ENCODE measurements at places on chromosomes 1 and 21.
A peak's percentile ranks its signal among the peaks of the same experiment; 100 is the strongest.

DNA sequence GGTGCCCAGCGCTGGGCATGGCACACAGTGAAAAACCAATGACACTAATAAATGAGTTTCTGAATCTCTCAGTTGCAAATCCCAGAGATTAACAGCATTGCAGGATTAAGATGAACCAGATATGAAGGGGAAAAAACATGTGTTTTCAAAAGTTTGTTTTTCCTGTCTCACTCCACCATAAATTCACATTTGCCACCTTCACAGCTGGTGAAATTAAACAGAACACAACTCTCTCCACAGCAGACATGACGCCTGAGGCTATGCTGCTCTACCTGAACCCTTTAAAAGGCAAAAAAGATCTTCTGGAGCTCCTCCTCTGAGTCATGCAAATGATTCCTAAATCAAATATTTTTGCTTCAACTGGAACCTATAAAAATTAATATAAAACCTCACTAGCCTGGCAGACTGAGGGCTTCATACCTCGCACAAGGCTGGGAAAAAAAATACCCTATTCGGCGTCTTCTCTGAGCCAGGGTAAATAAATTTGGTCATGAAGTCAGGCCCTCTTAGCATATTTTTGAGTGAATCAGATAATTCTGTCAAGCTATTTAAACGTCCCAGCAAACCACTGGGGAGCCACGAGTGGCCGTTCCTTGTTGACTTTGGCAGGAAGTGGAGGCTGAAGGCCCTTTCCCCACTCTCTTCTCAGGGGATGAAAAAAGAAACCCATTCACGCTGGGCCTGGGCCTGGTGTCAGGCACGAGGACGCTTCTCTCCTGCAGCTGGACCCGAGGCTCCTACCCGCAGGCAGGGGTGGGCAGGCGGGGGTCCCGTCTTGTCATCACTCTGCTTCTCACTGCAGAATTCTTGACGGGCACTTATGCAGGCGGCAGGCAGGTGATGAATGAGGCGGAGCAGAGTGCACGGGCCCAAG is 53.0 kb downstream of the DMRTB1 start:
- no peak overlapping the region for H3K27ac ChIP-seq
- DNase-seq = no peak
- no peaks in the 10 kb centered on the region for H3K36me3 ChIP-seq
- H3K27me3 ChIP-seq = no peaks in the 10 kb centered on the region
- H3K4me3 ChIP-seq = no peak overlapping the region

DNA sequence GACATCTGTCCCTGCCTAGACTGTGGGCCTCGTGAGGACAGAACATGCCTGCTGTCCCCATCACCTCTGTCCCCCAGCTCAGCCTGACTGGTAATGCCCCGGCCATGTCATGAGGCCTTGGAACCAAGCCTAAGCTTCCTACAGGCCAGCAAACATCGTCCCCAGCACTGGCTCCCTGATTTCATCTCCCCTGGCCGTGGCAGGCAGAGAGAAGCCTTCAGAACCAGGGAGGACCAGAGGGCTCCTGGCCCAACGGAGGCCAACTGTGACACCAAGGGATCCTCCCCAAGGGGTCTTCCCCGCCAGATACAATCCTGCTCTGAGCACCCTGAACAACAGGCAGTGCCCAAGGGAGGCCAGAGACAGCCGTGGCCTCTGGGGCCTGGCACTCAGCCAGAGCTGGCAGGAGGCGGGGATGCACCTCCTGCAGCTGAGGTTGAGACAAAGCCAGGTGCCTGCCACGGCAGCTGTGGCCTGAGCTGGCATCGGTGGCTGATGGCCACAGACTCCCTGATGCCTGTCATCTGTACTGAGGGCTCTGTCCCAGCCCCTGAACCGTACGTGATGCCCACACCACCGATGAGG is 9.9 kb upstream of the NPHP4 start:
- no peak overlapping the region for H3K27ac ChIP-seq
- H3K4me1 ChIP-seq = peaks cover 5% of the 10 kb centered on the region
- no peaks in the 10 kb centered on the region for H3K36me3 ChIP-seq
- H3K4me3 ChIP-seq = no peak overlapping the region

GRCh38 chr1:116908820-116909511 is 750 bp upstream of the PTGFRN start:
- no peak overlapping the region for H3K4me3 ChIP-seq
- H3K27ac ChIP-seq = no peak overlapping the region
- H3K4me1 ChIP-seq = no peaks in the 10 kb centered on the region
- no peak for DNase-seq
- no peaks in the 10 kb centered on the region for H3K36me3 ChIP-seq

DNA sequence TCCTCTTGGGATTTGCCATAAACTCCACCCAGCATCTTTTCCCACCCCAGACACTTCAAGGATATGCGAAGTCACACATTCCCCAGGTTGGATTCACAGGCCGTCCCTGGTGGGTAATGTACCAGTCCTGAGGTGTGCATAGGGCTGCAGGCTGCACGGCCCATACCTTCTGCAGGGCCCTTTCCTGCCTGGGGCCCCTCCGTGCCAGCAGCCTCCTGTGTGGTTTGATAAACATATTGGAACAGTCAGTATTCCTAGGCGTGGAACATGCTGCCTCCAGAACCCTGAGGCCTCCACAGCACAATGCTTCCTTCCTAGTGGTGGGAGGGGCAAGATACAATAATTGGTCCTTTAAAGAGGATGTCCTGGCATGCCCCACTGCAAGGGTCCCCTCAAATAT is 26.6 kb downstream of the IL10RB start:
- no peaks in the 10 kb centered on the region for H3K36me3 ChIP-seq
- no peaks in the 10 kb centered on the region for H3K27me3 ChIP-seq
- no peak overlapping the region for H3K4me3 ChIP-seq
- no peak overlapping the region for H3K27ac ChIP-seq

DNA sequence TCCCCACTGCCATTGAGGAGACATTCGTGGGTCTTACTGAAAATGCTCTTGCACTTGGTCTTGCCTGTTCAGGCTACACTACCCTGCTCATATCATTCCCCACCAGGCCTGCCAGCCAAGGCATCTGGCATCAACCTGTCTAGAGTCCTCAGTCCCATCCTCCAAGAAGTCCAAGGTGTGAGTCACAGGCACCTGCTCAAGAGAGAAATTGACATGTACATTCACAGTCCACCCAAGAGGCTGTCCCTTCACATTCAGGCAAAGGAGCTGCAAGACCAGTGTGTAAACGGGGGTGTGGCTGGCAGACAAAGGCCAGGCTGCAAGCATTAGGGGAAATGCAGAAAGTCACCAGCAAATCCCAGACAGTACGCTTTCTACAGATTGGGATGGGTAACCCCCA is 13.1 kb upstream of the PLA2G2C start:
- no peak for DNase-seq
- H3K27me3 ChIP-seq = peaks cover 13% of the 10 kb centered on the region
- H3K4me3 ChIP-seq = no peak overlapping the region
- no peak overlapping the region for H3K27ac ChIP-seq
- no peaks in the 10 kb centered on the region for H3K4me1 ChIP-seq

GRCh38 chr21:33760641-33761440 is 118.5 kb downstream of the ITSN1 start:
- no peaks in the 10 kb centered on the region for H3K36me3 ChIP-seq
- no peak overlapping the region for H3K4me3 ChIP-seq
- no peaks in the 10 kb centered on the region for H3K27me3 ChIP-seq
- DNase-seq = no peak
- no peak overlapping the region for H3K27ac ChIP-seq

- DNase-seq = no peak
- H3K36me3 ChIP-seq = no peaks in the 10 kb centered on the region
Measured at GRCh38 chr1:33460947-33461629, 11.4 kb upstream of the ZSCAN20 start.

DNA sequence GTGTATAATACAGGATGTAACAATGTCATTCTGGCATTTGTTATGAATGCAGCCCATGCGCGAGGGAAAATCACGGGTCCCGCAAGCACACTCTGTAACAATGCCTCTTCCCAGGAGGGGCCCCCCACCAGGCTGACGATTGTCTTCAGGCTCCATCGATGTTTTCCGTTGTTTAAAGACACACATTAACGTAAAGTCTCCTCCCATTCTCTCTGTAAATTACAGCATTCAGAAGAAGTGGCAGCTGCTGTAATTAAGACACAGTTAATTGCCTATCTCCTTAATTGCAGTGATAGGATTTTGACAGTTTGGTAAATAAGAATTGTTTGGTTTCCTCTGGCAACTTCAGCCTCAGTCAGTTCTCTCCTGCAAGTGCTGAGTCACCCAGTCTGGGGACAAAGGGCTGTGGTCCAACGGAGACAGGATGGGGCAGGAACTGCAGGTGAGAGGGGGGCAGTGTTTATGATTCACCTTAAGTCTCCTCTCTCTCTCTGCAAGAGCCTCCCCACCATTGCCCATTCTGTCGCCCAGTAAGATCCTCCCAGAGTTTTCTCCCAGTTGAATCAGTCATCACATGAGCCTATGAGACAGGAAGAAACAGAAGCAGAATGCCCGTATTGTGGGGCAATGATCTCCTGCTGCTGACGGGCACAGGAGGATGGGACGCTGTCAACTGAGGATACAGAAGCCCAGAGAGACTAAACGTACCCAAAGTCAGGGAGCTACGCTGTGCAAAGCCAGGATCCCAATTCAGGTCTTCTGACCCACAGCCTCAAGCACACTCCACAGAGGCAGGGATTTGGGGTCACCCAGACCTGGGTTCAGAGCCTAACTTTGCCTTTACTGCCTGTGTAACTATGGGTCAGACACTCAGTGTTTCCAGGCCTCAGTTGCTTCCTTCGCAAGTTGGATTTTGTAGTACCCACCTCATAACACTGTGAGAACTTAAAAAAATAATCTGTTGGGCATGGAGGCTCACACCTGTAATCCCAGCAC is 110.0 kb downstream of the ADSS2 start:
- no peak for DNase-seq
- H3K4me1 ChIP-seq = 0 out of 2 replicates have a peak, but pooled peaks cover 3% of the 10 kb centered on the region
- H3K27ac ChIP-seq = no peak overlapping the region
- H3K27me3 ChIP-seq = no peaks in the 10 kb centered on the region
- H3K4me3 ChIP-seq = no peak overlapping the region

- no peaks in the 10 kb centered on the region for H3K27me3 ChIP-seq
- DNase-seq = no peak
- no peaks in the 10 kb centered on the region for H3K36me3 ChIP-seq
- no peak overlapping the region for H3K4me3 ChIP-seq
- peak overlapping the region; percentile 36 for H3K27ac ChIP-seq
Measured at GRCh38 chr1:156899956-156900718, 6.6 kb downstream of the PEAR1 start.

- no peaks in the 10 kb centered on the region for H3K4me1 ChIP-seq
- no peak overlapping the region for H3K27ac ChIP-seq
- no peaks in the 10 kb centered on the region for H3K36me3 ChIP-seq
- no peaks in the 10 kb centered on the region for H3K27me3 ChIP-seq
- DNase-seq = no peak
Measured at GRCh38 chr1:201286445-201286844, 3.1 kb downstream of the PKP1 start.

DNA sequence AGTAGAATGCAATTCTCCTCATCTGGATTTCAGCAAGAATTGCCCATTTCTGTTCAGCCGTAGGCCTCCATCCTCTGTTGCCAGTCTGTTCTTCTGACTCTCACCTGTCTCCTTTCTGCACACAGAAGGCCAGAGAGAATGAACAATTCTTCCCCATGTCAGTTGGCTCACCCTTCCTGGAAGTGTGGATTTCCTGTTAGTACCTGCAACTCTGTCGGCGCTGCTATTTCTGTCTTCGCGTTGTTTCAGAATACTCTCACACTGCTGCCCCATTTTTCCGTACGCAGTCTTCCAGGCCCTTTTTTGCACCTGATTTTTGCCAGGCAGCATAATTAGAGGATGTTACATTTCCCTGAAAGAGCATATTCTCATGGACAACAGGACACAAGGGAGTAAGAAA is 200.7 kb downstream of the FGGY start:
- no peaks in the 10 kb centered on the region for H3K4me1 ChIP-seq
- no peaks in the 10 kb centered on the region for H3K27me3 ChIP-seq
- no peak overlapping the region for H3K4me3 ChIP-seq
- no peaks in the 10 kb centered on the region for H3K36me3 ChIP-seq

DNA sequence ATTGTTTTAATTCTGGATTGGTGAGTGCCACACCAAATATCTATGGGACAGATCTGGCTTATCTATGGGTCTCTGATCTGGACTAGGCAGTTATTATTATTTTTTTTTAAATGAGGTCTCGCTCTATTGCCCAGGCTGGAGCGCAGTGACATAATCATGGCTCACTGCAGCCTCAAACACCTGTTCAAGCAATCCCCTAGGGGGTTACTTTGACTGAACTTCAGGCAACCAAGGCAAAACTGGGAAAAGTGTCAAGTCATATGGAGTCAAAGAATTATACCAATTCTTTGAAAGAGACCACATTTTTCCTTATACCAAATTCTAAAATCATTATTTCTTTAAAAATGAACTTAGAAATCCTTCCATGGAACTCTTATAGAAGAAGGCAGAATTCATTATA is 129.1 kb upstream of the HOOK1 start:
- no peaks in the 10 kb centered on the region for H3K27me3 ChIP-seq
- H3K4me3 ChIP-seq = no peak overlapping the region
- no peak for DNase-seq
- H3K4me1 ChIP-seq = no peaks in the 10 kb centered on the region
- H3K36me3 ChIP-seq = no peaks in the 10 kb centered on the region
- H3K27ac ChIP-seq = no peak overlapping the region

DNA sequence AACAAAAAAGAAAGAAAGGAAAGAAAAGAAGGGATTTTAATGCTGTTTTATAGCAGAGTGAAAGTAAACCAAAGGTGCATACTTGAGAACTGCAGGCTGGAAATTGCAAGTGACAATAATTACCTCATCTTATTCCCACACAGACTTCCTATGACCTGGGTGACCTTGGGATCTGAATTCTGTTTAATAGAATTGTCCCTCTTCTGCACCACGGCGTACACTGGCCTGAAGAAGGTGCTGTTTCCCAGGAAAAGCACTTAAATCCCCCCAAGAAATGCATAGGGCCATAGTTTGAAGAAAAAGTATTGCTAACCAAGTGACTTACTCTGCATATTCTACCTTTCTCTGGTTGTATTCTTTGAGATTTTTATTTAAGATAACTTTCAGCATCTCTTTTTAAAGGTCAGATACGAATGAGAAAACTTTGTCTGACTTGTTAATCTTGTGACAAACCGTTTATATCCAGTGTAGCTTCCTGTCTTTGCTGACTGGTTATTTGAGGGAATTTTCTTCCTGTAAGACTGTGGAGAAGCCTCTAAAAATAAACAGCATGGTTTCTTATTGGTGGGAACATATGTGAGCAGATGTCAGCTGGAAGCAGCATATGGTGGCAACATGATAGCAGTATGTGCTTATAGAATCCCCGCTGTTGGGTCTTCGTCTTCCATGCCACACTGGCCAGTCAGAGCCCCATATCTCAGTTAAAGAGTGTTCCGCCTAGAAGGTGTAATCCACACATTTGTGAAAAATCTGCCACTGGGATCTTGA is 16.3 kb downstream of the TGFB2 start:
- H3K36me3 ChIP-seq = peaks cover 2% of the 10 kb centered on the region
- H3K4me3 ChIP-seq = no peak overlapping the region
- no peak for DNase-seq
- H3K27ac ChIP-seq = peak overlapping the region; percentile 100

Measured in Panc1 (cell line).